Stimulated activated naive CD8-positive, alpha-beta T cell treated with anti-CD3 and anti-CD28 coated beads, Interleukin-15, amount 100 ng/mL, for 72 hours (primary cell): ENCODE measurements at places on chromosomes 3 and 15.

- DNase-seq: no peak
These were observed 844.9 kb upstream of the ALCAM start for GRCh38 chr3:104521606-104522336.

- DNase-seq: no peak
These were observed 1009.8 kb downstream of the TUSC7 start for GRCh38 chr3:117719316-117719926.

GRCh38 chr3:129606636-129607390 lies at the start of gene PLXND1:
Gene PLXND1 (minus strand): TSS chr3:129606676. CDS start chr3:129606639, 37 bp downstream.
- DNase-seq: peak; percentile 27

- peak; percentile 74 for DNase-seq
These were observed 709.6 kb upstream of the CFAP20DC start for GRCh38 chr3:59759298-59760031.

- DNase-seq: no peak
These were observed 426.3 kb downstream of the AGBL1 start for GRCh38 chr15:86505951-86506350.

GRCh38 chr3:108060331-108060730 lies 30.5 kb downstream of the CD47 start:
- DNase-seq: no peak

DNA sequence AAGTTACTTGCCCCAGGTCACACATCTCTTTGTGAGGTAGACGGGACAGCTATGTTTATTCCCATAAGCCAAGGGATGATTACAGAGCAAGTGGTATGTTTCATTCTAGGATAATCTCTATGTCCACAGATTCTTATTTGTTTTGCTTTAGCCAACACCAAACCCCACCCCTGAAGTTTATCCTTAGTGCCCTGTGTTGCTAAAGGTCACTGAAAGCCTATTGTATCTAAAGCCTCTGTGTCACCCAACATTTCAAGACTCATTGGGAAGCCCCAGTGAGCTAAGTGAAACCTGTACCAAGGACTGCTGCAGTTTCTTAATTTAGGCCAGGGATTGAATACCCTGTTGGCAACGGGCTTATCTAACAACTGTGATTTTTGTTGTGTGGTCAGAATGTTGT lies 135.6 kb downstream of the ADAMTS9 start:
- no peak for DNase-seq

DNA sequence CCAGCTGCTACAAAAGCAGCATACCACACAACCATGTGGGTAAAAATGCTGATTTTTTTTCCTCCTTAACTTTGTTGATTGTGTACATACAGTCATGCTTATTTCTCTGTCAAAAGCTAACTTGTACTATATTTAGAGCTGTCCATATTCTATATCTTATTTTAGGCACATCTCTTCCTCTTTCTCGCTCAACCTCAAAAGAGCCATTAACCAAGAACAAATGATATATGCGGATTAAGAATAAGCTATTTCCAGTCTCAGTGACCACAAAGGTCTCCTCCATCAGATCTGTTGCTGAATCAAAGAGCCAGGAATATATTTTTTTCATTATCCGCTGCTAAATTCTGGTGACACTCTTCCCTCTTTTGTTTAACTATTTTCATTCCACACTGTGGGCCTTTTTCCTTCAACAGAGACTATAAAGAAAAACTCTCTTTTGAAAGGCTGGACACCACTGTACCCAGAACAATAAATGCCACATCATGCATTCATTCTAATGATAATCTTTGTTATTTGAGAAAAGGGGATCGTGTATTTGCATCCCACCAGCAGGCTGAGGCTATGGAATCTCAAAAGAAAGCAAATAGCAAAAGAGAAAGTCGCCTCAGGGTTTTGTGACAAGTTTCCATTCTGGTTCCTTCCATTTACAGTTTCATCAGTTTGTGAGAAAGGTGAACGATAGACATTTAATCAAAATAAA lies 8.0 kb downstream of the TMEM212 start:
- DNase-seq: no peak

- no peak for DNase-seq
These were observed 242.6 kb downstream of the LRTM1 start for GRCh38 chr3:54685213-54685612.

- no peak for DNase-seq
These were observed 178.2 kb upstream of the LPP start for GRCh38 chr3:187975561-187976364.

GRCh38 chr15:83653288-83653638 lies 660 bp upstream of the ADAMTSL3 start:
- DNase-seq: no peak

DNA sequence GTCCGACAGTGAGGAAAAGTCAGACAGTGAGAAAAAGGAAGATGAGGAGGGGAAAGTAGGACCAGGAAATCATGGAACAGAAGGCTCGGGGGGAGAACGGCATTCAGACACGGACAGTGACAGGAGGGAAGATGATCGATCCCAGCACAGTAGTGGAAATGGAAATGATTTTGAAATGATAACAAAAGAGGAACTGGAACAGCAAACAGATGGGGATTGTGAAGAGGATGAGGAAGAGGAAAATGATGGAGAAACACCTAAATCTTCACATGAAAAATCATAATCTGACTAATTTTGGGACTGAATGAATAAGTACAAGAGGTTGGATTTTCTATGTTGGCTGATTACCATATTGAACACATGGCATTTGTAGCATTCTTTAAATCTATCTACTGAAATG lies 26.2 kb downstream of the SEC62 start:
- no peak for DNase-seq

- DNase-seq: no peak
These were observed 82.0 kb downstream of the USF3 start for GRCh38 chr3:113614402-113614801.

DNA sequence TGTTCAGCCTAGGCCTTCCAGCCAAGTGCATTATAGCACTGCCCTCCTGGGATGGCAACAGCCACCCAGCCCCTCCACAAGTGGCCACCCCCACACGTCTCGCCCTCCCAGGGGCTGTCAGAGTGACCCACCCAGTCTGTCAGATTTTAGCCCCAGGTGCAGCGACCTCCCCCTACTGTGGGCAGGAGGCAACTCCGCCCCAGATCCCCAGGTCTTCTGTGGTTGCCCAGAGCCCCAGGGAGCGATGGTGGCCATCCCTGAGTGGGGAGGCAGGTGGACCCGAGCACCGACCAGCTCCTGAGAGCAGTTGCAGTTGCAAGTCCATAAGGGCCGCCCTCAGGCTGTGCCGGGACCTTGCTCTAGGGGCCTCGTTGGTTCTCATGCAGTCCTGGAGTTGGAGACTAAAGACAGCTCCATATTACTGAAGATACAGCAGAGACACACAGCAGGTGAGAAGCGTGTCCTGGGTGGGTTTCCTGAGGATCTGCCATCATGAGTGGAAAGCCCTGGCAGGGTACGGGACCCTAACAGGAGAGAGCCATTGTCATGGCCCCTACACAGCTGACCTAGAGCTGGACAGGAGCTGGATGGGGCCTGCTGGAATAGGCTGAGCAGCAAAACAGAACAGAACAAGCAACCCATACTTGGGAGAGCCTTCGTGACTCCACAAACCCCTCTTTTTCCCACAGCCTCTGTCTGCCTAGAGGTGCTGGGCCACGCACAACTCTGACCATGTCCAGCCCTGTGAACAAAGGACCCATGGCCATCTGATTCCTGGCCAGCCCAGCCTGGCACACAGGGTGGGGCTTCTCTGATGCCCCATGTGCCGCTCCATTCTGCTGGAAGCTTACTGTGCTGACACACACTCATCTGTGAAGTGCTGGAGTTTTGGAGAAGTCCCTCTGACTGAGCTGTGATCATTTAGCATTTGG lies 110.3 kb upstream of the ALDH1A3 start:
- no peak for DNase-seq

GRCh38 chr3:188635258-188636042 lies 481.5 kb downstream of the LPP start:
- DNase-seq: no peak

GRCh38 chr3:83453056-83453455 lies 1505.7 kb upstream of the CADM2 start:
- DNase-seq: no peak

DNA sequence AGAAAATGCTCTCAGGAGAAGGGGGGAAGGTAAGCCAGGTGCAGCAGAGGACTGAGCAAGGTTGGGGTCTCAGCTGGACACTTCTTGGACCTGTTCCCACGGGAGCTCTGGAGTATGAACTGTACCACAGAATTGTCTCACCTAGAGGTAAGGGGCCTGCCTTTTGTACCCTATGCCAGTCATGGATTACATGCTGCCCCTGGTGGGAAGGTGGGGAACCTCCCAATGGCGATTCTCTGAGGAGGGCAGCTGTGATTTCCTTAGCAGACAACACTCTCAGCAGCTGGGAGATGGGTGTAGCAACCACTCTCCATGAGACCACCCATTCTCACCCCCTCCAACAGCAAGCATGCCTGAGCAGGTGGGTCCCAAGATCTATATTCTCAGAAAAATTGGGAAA lies 329.4 kb upstream of the CTNNB1 start:
- DNase-seq: no peak

GRCh38 chr15:67335534-67336222 lies 81.1 kb downstream of the IQCH start:
- DNase-seq: no peak

- DNase-seq: no peak
These were observed 88.9 kb downstream of the EOMES start for GRCh38 chr3:27633224-27633545.

DNA sequence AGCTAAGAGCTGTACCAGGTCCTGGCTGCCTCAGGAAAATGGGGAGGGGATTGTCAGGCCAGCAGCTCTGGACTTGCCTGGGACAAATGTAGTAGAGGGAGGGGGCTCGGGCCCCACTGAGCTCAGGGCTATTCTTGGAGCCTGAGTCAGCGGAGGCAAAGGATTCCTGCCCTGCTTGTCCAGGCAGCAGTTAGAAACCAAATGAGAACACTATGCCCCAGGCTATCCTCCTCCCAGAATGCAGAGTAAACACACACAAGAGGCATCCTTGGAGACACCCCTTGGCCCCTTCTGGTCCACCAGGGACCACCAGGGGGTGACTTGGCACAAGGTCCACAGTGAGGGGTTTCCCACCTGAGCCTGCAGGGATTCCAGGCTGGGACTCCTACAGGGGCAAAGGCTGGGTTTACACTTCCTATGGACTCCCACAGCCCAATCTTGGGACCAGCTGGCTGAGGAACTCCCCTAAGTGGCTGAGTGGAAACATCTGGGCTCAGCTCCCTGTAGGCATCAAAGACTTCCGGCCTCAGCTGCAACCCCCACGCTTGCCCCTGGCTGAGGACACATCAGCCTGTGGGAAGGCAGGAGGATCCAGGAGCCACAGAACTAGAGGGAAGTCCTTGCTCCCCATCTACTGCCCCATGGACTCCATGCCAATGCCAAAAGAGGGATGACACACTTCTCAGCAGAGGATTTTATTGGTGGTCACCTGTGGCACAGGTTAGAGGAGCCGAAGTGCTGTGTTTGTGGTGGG lies 3.4 kb upstream of the COL7A1 start:
- no peak for DNase-seq

DNA sequence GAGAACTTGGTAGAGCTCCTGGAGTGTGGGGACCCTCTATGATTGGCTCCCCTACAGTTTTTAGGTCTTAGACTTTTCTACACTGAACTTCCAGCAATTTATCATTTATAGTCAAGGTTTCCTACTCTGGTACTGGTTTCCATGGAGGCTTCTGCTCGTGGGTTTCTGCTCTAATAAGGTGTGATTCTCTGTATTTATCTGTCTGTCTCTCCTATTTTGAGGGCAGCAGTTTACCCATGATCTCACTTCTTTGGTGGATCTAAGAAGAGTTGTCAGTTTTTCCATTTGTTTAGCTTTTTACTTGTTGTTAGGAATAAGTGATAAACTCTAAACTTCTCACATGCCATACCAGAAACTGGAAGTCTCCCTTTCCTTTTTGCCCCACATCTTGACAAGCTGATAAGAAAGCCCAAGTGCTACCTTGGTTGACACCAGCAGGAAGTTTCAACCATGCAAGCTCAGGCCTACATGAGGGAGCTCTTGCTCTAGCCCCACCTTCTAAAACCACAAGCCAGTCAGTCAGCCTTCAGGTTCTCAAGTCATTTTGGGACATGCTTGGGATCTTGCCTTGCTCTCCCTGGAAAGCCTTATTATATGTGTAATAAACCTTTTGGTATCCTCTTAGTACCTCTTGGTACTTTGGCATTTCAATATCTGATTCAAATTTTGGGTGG lies 10.0 kb downstream of the TIMMDC1 start:
- peak; percentile 17 for DNase-seq

GRCh38 chr15:91129436-91129835 lies 29.4 kb downstream of the SV2B start:
- DNase-seq: no peak

DNA sequence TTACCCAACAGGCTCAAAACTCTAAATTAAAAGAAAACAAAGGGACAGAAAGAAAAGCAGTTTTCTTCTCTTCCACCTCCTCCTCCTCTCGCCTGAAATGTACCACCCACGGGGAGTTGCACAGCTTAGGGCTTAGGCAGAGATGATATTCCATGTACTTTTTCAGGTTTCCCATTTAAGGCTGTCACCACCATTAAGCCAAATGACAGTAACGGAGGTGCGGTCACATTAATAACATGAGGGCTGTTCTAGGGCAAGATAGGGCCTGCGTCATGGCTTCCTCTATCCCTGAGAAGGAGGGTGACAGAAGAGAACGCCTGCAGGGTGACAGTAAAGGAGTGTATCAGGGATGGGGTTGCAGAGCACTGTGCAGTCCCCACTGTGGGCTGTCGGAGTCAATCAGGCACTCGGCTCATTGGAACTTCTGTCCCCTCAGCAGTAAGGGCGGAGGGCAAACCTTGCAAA lies 51.7 kb upstream of the TJP1 start:
- no peak for DNase-seq

DNA sequence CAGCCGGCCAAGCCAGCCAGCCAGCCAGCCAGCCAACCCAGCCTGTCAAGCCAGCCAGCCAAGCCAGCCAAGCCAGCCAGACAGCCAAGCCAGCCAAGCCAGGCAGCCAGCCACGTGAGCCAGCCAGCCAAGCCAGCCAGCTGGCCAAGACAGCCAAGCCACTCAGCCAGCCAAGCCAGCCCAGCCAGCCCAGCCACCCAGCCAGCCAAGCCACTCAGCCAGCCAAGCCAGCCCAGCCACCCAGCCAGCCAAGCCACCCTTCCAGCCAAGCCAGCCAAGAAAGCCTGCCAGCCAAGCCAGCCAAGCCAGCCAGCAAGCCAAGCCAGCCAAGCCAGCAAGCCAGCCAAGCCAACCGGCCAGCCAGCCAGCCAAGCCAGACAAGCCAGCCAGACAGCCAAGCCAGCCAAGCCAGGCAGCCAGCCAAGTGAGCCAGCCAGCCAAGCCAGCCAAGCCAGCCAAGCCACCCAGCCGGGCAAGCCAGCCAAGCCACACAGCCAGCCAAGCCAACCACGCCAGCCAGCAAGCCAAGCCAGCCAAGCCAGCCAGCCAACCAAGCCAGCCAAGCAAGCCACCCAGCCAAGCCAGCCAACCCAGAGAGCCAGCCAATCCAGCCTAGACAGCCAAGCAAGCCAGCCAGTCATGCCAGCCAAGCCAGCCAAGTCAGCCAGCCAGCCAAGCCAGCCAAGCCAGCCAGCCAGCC lies 199.5 kb downstream of the GOLGA6L6 start:
- DNase-seq: peak; percentile 28
